ENCODE measurements at places on chromosomes 6 and 20. TPM values are rescaled to one million over a fixed set of nuclear protein-coding genes. Genes with fewer than 3 reads are reported as not detected.

GRCh38 chr6:151738960-151739359, 68.5 kb upstream of the ESR1 start:
- DNase-seq: no peak

DNA sequence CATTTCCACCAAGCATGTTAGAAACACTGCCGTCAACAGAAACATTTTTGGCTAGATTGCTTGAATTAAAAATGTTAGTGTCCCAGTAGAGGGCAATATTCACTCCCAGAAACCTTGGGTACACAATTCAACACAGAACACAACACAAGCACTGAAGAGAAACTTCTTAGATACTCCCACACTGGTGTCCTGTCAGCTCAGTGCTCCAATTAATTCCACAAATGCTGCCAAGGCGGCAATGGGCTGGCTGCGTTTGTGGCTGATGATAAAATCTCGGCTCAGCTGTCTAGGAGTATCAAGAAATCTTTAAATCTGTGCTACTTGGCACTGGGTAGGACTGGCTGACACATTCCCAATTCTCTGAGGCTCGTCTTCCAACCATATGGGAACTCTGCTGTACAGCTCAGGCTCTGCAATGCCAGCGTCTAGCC, 39.3 kb downstream of the BEND3 start:
- no peak for DNase-seq

- no peak for DNase-seq
These were observed 173.7 kb downstream of the PHACTR1 start for GRCh38 chr6:12890171-12890790.

GRCh38 chr6:24079076-24079475, 46.9 kb upstream of the NRSN1 start:
- no peak for DNase-seq

- DNase-seq: no peak
These were observed 118.3 kb downstream of the KCNQ5 start for GRCh38 chr6:72740135-72740534.

GRCh38 chr20:8578161-8578865, 446.2 kb downstream of the PLCB1 start:
- DNase-seq: no peak

CALHM4 gene
- not detected for total RNA-seq

GRCh38 chr6:7891078-7891872, 19.3 kb downstream of the TXNDC5 start:
- DNase-seq: no peak

GRCh38 chr6:88655586-88655985, 307.8 kb downstream of the RNGTT start:
- DNase-seq: no peak

- no peak for DNase-seq
These were observed 79.1 kb downstream of the RIMS1 start for GRCh38 chr6:71965404-71965803.

- DNase-seq: no peak
These were observed 63.5 kb upstream of the ADGRF1 start for GRCh38 chr6:47105469-47106178.

DNA sequence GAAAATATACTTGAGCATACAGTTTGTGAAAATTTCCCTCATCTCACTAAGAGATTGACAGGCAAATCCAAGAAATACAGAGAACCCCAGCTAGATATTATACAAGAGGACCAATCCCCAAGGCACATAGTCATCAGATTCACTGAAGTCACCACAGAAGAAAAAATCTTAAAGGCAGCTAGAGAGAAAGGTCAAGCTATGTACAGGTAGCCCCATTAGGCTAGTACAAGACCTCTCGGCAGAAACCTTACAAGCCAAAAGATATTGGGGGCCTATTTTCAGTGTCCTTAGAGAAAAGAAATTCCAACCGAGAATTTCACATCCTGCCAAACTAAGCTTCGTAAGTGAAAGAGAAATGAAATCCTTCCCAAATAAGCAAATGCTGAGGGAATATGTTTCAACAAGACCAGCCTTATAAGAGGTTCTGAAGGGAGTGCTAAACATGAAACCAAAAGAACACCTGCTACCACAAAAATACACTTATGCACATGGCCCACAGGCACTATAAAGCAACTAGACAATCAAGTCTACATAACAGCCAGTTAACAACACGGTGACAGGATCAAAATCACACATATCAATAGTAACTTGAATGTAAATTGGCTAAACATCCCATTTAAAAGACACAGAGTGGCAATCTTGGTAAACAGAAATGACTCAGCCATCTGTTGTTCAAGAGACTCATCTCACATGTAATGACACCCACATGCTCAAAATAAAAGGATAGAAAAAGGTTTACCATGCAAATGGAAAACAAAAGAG, 96.3 kb downstream of the FHL5 start:
- DNase-seq: no peak

TRAPPC3L gene
- total RNA-seq: not detected

TINAG gene
- not detected for total RNA-seq

DNA sequence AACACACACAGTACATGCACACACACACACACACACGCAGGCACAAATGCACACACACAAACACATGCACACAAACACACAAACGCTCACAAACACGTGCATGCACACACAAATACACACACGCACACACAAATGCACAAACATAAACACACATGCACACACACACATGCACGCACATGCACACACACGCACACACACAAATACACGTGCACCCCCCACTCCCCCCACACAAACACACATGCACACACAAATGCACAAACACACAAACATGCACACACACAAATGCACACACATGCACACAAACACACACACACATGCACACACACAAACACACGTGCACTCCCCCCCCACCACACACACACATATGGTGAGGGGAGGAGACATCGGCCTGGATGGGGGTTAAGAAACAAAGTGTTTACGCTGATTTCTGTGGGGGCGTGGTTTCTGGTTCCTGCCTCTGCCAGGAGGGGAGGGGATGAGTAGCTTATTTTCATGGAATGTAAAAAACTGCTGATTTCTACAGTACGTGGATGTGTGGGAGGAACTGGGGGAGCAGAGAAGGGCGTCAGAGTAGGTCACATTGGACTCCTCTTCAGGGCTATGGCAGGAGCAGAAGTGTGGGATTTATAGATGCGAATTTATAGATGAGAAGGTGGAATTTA, 607.2 kb downstream of the QKI start:
- no peak for DNase-seq

GRCh38 chr20:46332373-46333160, 24.3 kb upstream of the CDH22 start:
- DNase-seq: no peak

GRCh38 chr6:124723671-124724070, 238.6 kb upstream of the RNF217 start:
- DNase-seq: no peak

DNA sequence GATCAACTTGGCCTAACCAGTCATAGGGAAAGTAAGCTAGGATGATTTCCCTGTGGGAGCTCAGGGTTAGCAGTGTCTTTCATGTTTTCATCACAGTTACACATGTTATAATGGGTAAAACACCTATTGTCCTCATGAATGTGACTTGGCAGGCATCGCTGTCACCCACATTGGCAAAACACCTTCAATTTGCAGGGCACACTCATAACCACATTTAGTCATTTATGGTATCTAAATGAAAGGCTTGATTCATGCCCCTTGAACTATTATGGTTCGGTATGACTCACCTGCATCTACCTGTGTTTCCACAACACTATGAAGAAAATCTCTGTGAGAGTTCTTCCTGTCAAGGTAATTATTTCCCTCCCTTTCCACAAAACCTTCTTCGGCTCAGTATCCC, 49.2 kb downstream of the FRK start:
- peak; percentile 4 for DNase-seq

BTN1A1 gene
- 0.10 TPM for total RNA-seq

All from activated T-cell treated with anti-CD3 and anti-CD28 coated beads, Interleukin-2, amount 50 U/mL, for 4 hours (primary cell).